ENCODE measurements at places on chromosomes 5 and 9.

DNA sequence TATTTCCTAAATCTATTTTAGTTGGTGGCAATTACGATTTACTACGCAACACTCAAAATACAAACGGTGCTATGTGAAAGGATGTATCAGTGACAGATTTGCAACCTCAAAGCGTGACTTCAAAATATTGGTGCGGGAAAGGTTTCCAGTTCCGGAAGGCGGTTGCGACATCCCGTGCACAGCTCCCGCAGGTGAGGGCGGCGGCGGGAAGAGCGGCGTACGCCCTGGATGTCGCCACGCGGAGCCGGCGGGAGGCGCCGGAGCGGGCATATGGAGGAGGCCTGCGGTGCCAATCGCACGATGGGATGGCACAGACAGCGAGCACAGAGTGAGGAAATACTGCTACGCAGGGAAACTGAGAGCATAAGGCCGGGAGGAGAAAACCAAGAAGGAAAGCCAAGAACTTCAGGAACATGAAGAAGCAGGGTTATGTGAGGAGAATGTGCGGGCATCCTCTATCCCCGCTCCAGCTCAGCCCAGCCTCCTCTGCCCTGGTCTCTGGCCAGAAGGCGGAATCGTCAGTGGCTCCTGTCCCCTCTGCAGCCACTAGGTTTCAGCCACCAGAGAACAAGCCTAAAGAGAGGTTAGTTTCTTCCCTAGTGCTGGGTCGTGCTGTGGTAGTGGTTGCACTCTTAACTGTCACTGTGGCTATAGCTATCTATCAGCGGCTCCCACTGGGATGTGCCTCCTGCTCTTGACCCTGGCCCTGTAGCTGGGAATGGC is 378.1 kb upstream of the TLE4 start:
- no peak for DNase-seq

DNA sequence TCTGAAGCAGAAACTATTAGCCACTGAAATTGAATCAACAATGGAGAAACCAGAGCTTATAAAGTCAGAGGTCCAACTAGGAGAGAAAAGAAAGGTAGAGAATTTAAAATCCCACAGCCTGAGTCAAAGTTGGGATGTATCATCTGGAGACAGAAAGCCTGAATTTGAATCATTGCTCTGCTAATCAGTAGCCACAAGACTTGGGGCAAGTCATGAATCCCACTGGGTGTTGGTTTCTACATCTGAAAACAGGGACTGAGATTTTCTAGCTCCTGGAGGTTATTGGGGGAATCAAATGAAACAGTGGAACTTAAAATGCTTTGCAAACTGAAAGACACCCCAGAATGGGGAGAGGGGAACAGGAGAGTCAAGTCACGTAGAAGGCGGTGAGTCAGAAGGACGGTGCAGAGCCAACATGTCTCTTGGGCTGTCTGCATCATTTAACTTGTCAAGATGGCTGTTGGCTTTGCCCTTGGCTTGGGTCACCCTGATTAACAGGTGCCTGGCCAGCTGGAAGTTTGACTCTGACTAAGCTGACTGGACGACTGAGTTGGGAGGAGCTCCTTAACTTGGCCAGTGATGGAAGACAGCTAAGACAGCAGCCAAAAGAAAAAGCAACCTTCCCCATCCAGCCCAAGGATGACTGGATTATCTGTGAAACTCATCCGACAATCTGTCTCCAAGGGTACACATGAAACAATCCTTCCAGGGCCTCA is 60.6 kb upstream of the ADRA1B start:
- DNase-seq = peak; percentile 41

GRCh38 chr5:175516933-175517823 is 38.8 kb downstream of the SFXN1 start:
- DNase-seq = no peak

GRCh38 chr9:121776001-121776738 is 124.7 kb downstream of the DAB2IP start:
- no peak for DNase-seq

DNA sequence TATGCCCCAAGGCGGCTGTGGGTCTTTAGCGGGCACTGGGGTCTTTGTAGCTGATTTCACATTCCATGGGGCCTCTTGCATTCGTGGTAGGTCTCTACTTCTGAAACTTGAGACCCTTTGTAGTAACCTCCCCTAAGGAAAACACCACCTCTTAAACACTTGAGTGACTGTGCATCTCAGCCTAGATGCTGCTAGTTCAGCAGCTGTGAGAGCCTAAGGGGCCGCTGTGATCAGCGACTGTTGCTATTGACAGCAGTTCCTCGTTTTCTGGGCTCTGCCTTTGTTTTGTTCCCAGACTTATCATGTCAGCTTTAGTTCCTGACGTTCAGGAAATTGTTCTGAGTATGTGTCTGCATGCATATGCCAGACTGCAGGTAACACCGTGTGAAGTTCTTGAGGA is 171.2 kb downstream of the HSPA4 start:
- no peak for DNase-seq

- peak; percentile 47 for DNase-seq
Measured at GRCh38 chr9:134783699-134784039, 96.9 kb upstream of the FCN2 start.

GRCh38 chr9:37444890-37445289 is 20.4 kb downstream of the ZBTB5 start:
- no peak for DNase-seq

DNA sequence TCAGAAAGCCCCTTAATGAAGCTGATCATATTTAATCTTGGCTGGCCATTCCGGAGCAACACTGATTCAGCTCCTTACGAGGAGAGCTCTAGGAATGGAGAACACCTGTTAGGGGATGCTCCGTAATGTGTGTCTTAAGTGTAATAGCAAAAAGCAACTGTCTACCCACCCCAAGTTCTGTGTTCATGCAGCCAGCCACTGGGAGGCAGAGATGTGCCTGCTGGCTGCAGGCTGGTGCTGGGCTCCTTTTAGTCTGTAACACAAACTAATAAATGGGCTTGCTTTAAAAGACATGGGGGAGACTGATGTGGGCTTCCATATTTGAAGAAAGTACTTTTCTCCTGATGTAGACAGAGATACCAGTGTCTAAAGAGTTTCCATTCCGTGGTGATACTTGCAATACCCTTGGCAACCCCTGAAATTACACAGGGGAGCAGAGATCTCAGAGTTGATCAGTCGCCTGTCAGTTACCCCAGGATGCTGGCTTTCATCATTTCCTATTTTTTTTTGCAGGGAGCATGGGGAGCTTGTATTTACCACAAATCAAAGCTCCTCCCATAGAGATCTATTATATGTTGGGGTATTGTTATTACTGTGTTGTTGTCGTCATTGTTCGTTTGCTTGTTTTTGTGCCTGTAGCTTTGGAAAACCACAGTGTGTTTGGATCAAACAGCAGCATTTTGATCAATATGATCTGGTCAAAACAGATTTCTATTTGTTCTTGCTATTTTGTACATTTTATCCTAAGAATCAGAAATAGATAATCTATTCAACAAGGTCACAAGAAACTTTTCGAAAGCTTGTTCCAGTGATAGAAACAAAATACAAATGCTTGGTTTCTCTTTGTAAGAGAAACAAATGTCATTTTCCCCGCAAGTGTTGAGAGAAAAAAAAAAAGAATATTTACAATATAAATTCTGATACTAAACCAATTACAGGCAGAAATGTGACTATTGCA is 65.8 kb downstream of the MTX3 start:
- no peak for DNase-seq

DNA sequence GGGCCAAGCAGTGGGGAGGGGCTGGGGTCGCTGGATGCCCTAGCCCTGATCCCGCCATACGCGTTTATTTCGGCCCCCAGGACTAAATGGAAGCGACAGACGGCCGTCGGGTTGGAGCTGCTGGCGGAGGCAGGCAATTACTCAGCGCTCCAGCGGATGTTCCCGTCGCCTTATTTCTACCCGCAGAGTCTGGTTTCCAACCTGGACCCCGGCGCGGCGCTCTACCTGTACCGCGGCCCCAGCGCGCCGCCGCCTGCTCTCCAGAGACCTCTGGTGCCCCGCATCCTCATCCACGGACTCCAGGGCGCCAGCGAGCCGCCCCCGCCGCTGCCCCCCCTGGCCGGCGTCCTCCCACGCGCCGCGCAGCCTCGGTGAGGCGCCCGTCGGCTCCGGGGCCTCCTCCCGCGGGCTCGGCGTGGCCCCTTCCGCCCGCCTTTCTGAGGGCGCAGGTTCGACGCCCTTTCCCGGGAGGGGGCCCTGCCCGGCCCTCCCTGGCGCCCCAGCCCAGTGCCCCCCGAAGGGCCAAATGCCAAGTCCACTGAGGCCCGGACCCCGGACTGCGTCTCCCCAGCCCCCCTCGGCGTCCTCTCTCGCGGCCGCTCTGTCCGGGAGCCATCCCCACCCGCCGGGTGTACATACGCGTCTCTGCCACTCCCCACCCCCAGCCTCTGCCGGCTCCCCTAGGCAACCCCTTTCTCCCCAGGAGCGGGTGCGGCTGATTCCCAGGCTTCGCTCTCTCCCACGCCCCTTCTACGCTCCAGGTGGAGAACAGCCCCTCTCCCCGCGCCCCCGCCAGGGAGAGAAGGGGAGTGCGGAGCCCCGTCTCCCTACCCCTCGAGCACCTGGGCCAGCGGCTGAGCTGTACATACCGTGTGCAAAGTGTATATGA is 7.0 kb downstream of the BARHL1 start:
- DNase-seq = no peak

GRCh38 chr5:12023614-12024241 is 119.5 kb upstream of the CTNND2 start:
- no peak for DNase-seq

GRCh38 chr9:129445794-129446306 is 175.1 kb downstream of the C9orf50 start:
- no peak for DNase-seq

- DNase-seq = no peak
Measured at GRCh38 chr9:112361601-112362000, 18.3 kb upstream of the HSDL2 start.

- no peak for DNase-seq
Measured at GRCh38 chr5:123951582-123951977, 439.6 kb downstream of the CSNK1G3 start.

GRCh38 chr5:140344683-140345423 is 1.6 kb downstream of the HBEGF start:
- no peak for DNase-seq
